ENCODE measurements at places on chromosomes 11 and 22.

GRCh38 chr11:12052676-12053605 lies 44.5 kb upstream of the DKK3 start:
- DNase-seq = peak; percentile 31

DNA sequence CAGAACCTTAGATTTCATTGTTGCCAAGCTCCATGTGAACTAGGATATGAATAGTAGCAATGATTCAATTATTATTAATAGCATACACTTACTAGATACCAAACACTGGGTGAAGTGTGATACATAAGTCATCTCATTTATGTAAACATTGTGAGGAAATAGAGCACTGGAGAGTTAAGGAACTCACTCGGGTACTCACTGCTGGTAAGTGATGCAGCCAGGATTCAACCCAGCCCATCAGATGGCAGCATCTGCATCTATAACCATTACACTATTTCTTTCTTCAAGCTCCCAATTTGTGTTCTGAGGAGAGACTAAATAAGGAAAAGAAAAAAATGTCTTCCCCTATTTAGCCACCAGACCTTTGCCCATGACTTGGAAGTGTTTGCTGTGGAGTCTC lies 10.2 kb upstream of the ALG8 start:
- DNase-seq = no peak

- no peak for DNase-seq
Measured at GRCh38 chr11:35335226-35335625, 84.1 kb downstream of the SLC1A2 start.

DNA sequence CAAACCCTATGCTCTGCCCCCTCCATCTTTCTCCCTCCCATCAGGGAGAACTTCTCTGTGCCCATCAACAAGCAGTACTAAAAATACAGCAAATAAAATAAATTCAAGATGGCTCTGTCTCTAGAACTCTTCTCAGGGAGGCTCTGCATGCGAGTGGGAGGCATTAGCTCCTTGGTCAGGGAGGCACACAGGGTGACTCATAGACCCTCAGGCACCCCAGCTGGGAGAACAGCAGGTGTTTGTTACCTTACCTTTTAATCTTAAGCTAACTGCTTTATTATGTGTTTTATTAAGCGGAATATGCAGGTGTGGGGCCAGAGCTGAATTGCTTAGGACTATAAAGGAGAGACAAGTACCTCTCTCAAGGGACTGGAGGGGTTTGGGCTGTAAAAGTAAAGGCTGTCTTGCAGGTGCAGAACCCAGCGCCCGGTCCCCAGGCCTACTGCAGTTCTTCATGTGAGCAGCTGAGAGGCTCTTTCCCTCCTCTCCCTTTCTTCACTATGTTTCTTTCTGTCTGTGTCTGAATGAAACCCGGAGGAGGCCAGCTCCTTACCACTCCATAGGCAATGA lies 20.8 kb downstream of the CSNK2A3 start:
- DNase-seq = no peak

DNA sequence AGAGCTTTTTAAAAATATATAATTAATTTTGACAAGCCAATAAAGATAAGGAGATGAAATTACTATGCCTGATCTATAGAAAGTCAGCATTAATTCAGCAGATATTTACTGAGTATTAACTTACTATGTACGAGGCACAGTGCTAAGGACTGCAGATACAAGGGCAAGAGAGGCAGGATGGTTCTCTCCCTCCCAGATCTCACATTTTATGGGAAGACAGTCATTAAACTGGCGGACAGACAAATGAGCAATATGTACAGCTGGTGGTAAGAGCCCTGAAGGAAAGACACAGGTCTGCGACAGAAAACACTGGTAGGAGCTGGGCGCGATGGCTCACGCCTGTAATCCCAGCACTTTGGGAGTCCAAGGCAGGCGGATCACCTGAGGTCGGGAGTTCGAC lies 36.8 kb downstream of the MCHR1 start:
- DNase-seq = no peak

DNA sequence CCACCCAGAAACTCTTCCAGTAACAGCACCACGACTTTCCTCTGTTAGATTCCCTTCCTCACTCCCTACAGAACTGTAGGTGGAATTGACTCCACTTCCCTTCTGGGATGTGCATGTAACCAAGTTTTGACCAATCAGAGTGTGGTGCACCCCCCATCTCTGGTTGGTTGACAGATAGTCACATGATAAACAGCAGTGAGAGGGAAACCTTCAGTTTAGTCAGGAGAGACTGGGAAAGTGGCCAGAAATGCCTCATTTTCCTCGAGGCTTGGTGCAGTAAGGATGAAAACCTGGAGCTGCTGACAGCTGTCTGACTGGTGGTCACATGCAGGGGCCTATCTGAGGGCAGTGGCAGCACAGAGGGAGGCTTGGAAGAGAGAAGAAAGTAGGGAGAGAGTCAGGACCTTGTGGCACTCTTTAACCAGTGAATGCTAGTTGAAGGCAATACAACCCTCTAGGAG lies 67.3 kb upstream of the GRK3 start:
- DNase-seq = no peak

GRCh38 chr11:64649291-64649697 lies 58.3 kb downstream of the SLC22A12 start:
- peak; percentile 70 for DNase-seq

DNA sequence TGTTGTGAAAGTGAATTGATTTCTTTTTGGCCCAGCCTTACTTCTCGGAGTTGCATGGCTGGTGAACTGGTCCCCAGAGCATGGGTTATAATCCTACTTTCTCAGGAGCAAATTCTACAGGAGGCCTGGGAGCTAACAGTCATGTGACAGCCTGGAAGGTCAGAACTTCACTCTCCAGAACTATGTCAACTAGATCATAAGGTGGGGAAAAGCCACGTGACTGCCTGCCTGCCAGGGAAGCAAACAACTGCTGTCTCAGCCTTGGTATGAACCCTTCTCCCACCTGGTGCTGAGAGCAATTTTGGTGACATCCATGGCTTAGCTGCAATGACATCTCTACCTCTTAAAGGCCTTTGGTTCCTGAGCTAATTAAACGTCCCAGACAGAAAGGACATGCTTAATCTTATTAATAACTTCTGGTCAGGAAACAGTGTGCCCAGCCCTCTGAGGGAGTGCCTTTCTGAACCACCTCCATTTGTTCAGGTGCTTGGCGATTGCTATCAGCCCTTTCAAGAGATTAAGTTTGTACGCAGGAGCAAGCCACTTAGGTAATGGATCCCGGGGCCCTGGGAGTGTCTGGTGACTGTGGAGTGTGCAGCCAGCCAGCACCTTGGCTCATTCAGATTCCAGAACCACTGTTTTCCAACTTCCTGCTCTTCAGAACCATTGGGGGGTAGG lies 1.4 kb upstream of the CREB3L1 start:
- DNase-seq = peak; percentile 80

DNA sequence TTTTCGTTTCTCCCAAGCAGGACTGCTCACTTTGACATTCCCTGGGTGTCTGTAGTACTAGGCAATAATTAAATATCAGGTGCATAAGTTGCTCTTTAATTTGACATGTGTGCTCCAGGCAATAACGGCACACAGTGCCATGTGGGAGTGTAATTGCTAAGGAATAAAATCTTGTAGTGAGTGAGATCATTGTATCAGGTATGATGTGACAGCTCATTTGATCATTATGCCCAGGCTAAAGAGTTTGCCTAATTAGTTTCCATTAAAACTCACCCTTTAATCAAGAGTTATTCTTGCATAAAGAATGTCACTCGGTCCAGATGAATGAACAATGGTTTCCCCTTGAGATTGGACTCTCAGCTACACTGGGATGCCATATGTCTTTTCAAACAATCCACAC lies 220.0 kb downstream of the INSC start:
- DNase-seq = no peak

GRCh38 chr11:2143799-2144543 lies 4.8 kb upstream of the IGF2 start:
- no peak for DNase-seq

- peak; percentile 66 for DNase-seq
Measured at GRCh38 chr11:88552379-88553062, 215.0 kb upstream of the CTSC start.

DNA sequence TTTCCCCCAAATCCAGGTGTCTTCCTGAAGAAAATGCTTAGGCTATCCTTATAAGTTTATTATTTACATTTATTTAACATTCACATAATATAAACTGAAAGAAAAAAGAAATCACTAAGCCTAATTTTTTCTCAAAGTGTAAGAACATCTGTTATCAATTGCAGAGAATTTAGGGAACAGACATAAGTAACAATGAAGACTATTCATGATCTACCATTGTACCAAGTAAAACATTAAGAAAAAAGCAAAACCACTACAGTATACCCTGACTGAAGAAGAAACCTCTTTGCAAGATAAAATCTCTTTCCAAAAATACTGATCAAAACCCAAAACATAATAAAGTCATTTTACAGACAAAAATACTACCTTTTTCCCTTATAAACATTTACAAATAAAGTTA lies 60.5 kb downstream of the NUP98 start:
- DNase-seq = no peak

DNA sequence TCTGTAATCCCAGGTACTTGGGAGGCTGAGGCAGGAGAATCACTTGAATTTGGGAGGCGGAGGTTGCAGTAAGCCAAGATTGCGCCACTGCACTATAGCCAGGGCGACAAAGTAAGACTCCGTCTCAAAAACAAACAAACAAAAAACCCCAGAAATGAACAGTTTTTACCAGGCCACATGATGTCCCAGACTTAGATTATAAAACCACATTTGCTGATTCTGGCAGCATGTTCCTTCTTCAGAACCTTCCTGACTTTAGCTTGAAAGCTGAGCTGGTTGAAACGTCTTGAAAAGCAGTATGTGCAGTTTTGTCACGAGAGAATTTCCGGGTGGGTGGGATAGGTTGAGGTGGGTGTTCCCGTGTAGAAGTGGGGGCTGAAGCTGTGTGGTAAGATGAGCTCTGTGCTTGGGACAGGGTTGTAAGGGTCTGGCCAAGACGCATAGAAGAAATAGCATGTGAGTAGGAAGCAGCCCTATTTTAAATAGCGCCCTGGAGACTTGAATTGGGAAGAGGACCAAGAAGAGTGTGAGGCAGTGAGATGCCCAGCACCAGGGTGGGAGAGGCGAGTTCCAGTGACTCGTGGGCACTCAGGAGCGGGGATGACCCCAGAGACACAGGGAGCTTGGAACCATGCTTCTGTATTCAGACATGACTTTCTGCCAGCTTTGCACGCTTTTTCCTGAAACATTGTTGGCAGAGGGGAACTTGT lies 7.6 kb downstream of the AP2A2 start:
- DNase-seq = no peak

DNA sequence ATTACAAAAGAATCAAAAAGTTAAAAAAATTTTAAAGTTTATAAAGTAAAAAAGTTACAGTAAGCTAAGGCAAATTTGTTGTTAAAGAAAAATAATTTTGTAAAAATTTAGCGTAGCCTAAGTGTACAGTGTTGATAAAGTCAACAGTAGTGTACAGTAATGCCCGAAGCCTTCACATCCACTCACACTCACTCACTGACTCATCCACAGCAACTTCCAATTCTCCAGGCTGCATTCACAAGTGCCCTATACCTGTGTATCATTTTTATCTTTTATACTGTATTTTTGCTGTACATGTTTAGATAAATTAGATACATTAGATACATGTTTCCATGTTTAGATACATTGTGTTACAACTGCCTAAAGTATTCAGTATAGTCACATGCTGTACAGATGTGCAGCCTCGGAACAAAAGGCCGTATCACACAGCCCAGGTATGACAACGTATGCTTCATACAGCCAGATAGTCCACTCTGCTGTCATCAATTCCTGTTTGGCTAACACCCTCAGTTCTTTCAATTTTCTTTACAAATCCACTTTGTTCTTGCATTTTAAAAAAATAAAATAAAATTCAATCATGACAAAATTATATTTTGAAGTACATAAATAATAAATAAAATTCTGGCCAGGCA lies 80.7 kb downstream of the RBFOX2 start:
- no peak for DNase-seq

- DNase-seq = no peak
Measured at GRCh38 chr11:46736615-46737014, 17.6 kb downstream of the F2 start.

DNA sequence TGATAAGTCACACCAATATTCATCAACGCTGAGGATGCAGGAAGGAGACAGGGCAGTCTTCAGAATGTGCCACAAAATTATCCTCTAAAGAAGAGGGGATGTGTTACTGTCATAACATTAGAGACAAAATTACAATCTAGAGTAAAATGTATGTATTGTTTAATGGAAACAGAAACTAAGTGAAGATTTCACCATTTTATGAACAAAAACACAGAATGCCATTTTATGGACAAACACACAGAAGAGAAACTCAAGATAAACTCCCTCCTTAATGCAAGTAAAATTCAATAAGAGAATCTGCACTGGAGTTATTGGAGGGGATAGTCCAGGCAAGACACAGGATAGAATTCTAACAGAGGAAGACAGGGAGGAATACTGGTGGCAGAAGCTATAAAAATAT lies 62.8 kb downstream of the LARGE2 start:
- no peak for DNase-seq

- DNase-seq = no peak
Measured at GRCh38 chr22:30861688-30862552, 106.7 kb downstream of the MORC2 start.

DNA sequence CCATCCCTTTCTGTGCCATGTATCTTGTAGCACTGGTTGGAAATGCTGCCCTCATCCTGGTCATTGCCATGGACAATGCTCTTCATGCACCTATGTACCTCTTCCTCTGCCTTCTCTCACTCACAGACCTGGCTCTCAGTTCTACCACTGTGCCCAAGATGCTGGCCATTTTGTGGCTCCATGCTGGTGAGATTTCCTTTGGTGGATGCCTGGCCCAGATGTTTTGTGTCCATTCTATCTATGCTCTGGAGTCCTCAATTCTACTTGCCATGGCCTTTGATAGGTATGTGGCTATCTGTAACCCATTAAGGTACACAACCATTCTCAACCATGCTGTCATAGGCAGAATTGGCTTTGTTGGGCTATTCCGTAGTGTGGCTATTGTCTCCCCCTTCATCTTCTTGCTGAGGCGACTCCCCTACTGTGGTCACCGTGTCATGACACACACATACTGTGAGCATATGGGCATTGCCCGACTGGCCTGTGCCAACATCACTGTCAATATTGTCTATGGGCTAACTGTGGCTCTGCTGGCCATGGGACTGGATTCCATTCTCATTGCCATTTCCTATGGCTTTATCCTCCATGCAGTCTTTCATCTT lies 414 bp downstream of the OR52D1 start:
- DNase-seq = no peak

- DNase-seq = peak; percentile 67
Measured at GRCh38 chr11:624705-625635, at the start of gene CDHR5. TSS of gene CDHR5 (minus strand) at chr11:624955. CDS start at chr11:624902, 53 bp downstream.

DNA sequence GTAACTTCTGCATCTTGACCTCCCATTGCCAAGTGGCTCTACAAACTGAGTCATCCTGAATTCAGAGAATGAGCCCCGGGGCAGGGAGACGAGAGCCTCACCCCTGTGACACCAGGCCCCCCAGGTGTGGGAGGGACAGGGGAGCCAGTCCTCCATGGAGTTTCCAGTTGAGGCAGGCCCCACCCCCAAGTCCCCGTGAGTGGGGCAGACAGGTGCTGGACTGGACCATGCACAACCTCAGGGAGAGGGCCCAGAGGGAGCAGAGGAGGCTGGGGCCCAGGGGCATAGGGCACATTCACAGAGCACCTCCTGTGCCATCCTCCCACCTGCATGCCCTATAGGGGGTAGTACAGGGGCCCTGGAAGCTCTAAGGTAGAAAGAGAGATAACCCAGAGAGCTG lies 180.8 kb downstream of the BRD1 start:
- DNase-seq = no peak

- DNase-seq = no peak
Measured at GRCh38 chr11:131822506-131822905, 452.1 kb downstream of the NTM start.

- DNase-seq = no peak
Measured at GRCh38 chr22:44448271-44448830, 49.7 kb downstream of the RTL6 start.

- no peak for DNase-seq
Measured at GRCh38 chr11:61769169-61769920, 16.9 kb downstream of the MYRF start.
